ENCODE measurements at places on chromosomes 4 and X.

DNA sequence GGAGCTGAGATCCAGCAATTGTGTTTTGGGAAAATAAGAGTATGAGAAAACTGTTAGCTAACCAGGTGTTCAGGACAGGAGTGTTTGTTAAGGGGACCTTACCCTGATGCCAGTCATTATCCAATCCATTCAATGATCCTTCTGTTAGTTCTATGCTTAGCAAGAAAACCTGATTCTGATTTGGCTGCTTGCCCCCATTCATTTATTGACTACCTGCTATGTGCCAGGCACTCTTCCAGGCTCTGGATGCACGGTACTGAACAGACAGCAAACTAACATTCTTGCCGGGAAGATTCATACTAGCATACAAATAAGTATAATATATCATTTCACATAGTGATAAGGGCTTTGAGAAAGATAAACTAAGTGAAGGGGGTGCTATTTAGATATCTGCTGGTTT lies 1.0 kb upstream of the MECP2 start:
- DNase-seq, result no peak

DNA sequence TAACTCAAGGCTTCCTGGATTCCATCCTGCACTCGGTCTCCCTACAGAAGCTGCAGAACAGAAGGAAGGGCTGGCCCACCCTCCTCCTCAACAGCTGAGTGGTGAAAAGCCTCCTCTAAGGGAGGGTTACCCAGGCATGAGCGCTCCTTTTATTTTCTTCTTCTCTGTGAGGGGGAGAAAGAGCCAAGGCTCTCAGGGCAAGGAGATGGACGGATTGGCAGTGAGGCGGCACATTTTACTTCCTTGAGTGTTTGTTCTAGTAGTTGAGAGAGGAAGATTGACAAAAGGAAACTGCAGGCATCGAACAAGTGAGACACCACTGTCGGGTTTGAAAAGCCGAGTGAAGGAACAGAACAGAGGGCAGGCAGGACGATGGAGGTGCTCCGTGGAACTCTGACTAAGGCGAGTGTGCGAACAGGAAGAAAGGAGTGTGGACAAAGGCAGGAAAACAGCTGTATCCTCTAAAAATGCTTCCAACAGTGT lies 38.4 kb upstream of the STS start:
- no peak for DNase-seq

DNA sequence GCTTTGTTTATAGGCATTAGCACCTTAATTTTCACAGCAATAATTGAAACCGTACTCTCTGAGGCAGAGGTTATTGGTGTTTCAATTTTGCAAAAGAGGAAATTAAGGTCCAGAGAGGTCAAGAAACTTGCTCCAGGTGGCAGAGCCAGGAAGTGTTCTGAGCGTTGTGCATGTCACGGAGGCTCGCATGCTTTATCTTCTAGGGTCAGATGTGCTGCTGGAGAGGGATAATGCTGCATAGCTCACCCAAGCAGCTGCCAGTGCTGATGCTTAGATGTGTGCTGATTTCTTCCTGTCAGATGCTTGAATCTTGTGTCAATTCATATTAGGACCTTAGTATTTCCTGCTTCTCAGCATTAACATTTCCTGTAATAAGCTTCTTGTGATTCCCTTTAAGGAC lies 13.0 kb upstream of the FGF5 start:
- DNase-seq, result no peak

GRCh38 chr4:105088110-105088879 lies 58.4 kb upstream of the TET2 start:
- no peak for DNase-seq

GRCh38 chrX:143632625-143633410 lies 3.1 kb downstream of the SLITRK4 start:
- DNase-seq, result no peak

GRCh38 chr4:3688018-3688998 lies 77.9 kb upstream of the ADRA2C start:
- DNase-seq, result peak; percentile 48

- no peak for DNase-seq
These were observed 26.1 kb downstream of the RBM46 start for GRCh38 chr4:154807042-154807630.

DNA sequence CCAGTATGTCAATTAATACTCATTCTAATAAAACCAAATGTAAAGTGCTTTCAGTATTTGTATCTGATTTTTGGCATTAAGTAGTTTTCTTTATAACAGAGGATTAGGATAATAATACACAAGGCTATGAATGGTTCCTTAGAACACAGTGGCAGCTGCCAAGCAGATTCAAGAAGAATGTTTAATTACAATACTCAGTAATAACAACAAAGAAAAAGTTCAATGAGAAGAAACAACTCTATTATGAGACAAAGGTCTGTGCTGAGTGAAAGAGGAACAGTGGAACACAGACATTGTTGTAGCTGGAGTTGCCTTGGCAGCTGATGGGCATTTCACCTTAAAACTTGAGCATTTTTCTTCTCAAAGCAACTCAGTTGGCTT lies 502.6 kb upstream of the NR3C2 start:
- DNase-seq, result no peak

- no peak for DNase-seq
These were observed 180.4 kb downstream of the NR3C2 start for GRCh38 chr4:148261848-148262247.

- peak; percentile 99 for DNase-seq
These were observed 27.2 kb downstream of the TACC3 start for GRCh38 chr4:1748465-1748995.

DNA sequence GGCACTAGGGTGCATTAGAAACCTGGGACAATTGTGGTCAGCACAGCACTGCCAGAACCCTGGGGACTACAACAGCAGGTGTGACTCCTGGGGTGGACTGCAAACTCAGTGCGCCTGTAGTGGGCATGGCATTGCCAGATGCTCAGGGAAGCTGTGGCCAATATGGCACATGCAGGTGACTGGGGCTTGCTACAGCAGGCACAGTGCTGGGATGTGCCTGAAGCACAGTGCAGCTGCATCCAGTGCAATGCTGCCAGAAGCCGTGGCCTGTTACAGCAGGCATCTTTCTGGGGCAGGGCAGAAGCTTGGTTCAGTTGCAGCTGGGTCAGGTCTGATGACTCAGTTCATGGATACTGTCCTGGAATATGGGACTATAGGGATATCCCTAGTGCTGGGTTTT lies 445.8 kb downstream of the CCSER1 start:
- DNase-seq, result no peak

DNA sequence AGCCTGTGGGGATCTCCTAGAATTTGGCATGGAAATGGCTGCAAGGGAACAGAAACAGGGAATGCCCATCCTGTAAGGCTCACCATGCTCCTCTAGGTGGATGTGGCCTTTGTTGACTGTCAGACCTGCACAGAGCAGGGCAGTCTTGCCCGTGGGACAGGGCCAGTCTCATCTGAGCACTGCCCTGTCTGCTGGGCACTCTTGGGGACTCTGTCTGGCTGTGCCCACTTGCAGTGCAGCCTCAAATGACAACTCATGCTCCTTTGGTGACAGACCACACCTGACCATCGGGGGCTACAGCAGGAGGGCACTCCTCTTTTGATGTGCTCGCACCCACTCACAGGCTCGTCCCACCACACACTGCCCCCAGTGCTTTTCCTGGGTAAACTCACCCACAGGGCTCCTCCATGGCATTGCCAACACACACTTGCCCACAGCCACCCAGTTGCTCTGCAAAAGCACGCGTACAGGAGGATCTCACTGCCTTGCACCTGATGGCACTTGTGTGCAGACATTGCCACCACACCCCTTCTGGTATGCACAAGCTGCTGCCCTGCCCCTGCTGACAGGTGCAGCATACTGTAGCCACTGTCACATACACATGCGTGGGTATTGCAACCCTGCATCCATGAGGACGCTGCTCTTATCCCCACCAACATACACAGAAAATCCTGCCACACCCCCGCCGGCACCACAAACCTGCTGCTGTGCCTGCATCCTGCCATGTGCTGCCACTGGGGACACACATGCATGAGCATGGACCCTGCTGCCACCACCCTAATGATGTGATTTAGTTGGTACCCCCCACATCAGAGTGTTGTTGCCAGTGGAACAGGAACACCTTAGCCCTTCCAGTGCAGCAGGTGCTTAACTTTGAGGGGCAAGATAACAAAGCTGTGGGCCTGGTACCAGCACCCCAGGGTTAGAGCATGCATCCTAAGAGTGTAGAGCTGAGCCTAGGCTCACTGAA lies 100.1 kb upstream of the ARHGEF9 start:
- DNase-seq, result no peak

GRCh38 chrX:1554469-1555210 lies 17.7 kb upstream of the P2RY8 start:
- DNase-seq, result no peak

DNA sequence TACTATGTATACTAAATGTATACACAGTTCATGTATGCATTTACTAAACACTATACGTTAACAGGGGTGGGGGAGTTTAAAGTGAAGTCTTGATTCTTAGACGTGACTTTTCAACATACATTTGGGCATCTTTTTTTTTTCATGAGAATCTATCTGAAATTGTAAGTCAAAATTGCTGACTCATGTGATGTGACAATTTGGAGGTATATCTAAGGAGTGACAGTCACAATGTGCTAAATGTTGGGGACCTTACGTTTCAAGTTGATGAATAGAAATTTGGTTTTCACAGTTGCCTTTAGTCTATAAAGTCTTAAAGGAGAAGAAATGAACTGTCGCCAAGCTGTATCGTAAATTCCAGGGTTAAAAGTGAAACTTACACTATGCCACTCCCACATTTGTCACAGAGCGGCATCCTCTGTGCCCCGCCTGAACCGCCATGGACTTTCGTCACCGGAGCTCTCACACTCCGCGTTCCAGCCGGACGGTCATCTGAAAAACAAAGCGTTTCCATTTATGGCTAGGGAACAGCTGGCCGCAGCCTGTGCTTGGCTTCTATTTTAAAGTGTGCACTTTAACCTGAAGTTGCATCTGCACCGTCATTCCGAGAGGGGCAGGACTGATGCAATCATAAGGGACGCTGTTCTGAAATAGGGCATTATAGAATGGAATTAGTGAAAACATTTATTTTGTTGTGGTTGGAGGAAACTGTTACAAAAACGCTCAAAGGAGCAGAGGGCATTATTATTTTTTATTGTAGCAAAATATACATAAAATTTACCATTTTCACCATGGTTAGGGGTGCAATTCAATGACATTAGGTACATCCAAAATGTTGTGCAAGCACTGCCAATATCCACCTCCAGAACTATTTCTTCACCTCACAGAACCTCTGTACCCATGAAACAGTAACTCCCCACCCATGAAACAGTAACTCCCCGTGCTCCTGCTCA lies 30.9 kb downstream of the PDLIM3 start:
- DNase-seq, result no peak

DNA sequence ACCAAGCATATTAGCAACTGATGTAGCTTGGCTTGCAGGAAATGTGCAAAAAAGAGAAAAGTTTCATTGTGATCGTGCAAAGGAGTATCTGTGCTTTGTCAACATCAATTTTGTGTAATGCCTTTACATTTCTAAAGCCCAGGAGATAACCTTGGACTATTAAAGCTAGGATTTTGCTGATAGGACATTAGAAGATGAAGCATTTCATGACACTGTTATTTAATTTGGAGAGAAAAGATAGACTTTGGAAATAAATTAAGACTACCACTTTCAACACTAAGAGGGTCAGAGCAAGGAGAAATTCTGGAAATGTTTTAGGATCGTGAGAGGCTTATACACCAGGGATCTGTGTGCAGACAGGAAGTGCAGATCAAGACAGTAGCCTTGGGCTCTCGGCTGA lies 120.6 kb upstream of the MID1 start:
- DNase-seq, result no peak

- peak; percentile 1 for DNase-seq
These were observed 290.7 kb upstream of the FAM241A start for GRCh38 chr4:111854494-111855087.

DNA sequence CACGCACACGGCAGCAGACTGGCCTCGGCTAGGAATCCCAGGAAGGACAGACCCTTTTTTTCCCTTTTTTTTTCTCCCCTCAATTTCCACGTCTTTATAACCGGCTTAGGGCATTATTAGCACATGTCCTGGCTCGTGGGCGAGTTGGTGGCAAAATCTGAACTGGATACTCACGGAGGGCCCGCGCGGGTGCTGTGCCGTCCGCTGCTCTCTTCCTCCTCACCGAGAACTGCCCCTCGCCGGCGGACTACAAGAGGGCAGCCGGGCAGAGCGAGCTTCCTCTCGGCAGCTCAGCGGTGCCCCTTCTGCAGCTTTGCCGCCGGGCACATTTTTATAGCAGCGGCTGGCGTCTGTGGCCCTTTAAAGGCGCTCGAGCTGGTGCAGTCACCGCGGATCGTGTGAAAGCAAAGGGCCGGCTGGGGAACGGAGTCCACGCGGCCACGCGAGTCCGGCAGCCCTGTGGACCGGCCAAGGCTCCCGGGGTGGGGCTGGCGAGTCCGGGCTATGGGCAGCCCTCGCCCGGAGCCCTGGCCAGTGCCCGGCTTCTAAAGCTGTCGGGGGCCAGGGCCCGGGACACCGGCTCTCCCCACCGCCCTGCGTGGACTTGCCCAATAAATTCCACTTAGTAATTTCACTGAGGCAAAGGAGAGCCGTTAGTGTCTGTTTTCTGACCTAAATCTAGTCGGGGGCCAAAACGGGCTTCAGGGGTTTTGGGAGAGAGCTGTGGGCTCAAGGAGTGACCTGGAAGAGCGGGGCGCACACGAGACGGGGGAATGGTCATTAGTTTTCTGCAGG lies 1.3 kb upstream of the CITED1 start:
- peak; percentile 75 for DNase-seq
